ENCODE measurements at places on chromosomes 6 and 20. TPM values are rescaled to one million over a fixed set of nuclear protein-coding genes. Genes with fewer than 3 reads are reported as not detected.

The RAET1L gene
- total RNA-seq: not detected

The SNX3 gene
- 75.8 TPM for total RNA-seq

The ZNF133 gene
- total RNA-seq: 6.4 TPM

The RRAGD gene
- 8.7 TPM for total RNA-seq
